ENCODE measurements at places on chromosomes 7 and 10.
A peak's percentile ranks its signal among the peaks of the same experiment; 100 is the strongest.

- no peak for DNase-seq
Observed at GRCh38 chr10:69068549-69068948, 19.4 kb upstream of the SRGN start.

DNA sequence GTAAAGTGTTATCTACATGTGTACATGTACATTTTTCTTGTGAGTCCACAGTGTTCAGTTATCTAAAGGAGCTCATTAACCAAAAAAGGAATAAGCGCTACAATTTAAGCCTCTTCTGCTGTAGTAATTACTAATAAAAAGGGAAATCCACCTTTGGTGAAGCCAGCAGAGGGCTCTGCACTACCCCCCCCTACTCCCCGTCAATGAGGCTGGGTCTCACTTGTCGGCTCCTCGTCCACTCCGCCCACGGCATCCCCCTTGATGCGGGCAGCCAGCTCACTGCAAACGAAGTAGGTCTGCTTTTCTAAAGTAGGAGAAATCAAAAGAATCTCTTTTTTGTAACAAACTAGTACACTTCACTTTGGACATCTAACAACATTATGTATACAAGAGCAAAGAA lies 4.7 kb upstream of the WASHC2A start:
- no peak for DNase-seq

GRCh38 chr7:18036783-18037182 lies 9.1 kb upstream of the PRPS1L1 start:
- DNase-seq: no peak

- no peak for DNase-seq
Observed at GRCh38 chr10:119205894-119206602, 1.3 kb upstream of the GRK5 start.

DNA sequence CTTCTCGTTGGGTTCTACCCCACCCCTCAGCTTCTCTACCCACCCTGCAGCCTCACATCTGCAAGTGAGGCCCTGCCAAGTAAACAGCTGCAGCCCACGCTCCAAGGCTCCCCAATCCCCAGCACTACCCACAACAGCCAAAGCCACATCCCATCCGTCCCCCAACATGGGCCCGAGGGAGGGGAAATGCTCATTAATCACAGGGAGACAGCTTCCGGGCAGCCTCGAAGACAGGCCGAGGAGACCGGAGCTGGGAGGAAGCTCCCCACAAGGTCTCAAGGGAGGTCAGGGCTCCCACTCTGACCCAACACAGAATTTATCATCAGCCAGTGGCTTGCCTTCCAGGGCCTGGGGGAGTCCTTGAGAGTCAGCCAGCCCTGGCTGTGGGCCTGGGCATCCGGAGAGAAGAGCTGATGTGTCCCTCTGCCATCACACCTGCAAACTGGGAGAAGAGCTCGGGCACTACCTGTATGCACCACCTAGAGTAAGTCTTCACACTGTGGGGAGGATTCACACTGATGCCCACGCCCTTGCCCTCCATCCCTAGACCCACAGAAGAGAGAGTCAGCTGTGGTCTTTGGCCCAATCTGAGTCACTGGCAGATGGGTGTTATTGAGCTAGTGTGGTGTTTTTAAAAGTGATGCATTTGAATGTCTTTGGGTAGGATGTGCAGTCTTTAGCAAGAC lies 115.5 kb upstream of the ZMIZ1 start:
- no peak for DNase-seq

GRCh38 chr7:99133766-99134564 lies 9.9 kb downstream of the SMURF1 start:
- DNase-seq: no peak

DNA sequence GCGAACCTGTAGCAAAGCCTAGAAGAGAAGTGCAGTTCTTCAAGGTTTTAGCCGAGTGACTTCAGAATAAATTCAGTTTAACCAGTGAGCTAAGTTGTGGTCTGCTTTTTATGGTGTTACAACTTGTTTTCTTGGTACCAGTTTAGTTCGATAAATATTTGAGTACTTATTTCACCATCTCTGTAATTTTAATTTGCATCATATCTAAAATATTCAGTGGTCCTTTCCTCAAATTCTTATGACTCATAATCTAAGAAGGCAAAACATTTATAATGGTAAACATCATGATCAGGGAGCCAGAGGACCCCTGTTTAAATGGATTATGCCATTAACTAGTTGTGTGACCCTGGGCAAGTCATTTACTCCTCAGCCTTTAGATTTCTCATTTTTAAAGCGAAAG lies 4.1 kb upstream of the BMPER start:
- no peak for DNase-seq

DNA sequence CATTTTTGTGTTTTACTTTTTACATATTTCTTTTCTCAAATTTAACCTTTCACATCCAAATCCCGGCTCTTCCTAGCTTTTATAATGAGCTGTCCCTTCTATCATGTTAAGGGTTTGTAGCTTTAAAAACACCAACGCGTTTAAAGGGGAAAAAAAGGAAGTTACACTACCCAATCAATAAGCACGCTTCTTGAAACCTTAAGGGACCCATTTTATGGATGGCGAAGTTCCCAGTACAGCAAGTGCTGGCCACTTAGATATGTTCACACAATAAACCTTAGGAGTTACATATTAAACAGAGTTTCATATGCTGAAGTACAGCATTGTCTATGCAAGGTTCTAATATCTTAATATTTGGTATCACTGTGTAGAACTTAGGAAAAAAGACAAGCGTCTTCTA lies 1.8 kb downstream of the GNG11 start:
- DNase-seq: no peak

- DNase-seq: no peak
Observed at GRCh38 chr10:63253040-63253439, 119.9 kb downstream of the NRBF2 start.

- DNase-seq: no peak
Observed at GRCh38 chr10:19017116-19017890, 31.3 kb upstream of the MALRD1 start.

DNA sequence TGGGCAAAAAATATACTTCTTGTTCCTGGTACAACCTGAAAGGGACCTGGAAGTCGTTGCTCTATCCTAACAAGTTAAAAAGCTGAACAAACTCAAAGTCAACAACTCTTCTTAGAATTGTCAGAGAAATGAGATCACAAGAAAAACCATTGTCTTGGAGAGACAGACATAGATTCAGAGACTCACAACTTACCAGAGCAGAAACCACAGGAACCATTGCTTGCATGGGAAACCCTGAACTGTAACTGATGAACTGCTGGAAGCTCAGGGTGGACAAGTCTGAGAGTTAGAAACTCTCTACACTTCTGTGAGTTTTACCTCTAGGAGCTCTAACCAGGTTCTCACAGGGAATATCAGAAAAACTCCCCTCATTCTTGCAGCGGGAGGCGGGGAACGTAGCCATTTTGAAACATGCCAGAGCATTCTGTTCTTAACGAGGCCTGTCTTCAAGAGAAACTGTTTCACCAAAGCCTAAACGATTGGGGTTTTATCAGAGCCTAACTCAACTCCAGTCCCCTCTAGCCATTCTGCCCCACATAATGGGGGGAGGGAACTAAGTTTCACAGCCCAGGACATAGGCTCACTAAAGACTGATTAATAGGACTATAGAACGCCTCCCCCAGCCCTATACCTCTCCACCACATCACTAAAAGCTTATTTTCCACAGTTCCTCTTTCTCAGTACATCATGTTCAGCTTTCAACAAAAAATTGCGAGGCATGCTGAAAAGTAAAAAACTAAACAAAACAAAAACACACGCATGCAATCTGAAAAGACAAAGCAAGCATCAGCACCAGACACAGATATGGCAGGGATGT lies 12.0 kb upstream of the GSDME start:
- no peak for DNase-seq

- no peak for DNase-seq
Observed at GRCh38 chr10:29896053-29896452, 163.3 kb downstream of the JCAD start.

- peak; percentile 47 for DNase-seq
Observed at GRCh38 chr7:113774182-113774807, 144.5 kb downstream of the PPP1R3A start.

DNA sequence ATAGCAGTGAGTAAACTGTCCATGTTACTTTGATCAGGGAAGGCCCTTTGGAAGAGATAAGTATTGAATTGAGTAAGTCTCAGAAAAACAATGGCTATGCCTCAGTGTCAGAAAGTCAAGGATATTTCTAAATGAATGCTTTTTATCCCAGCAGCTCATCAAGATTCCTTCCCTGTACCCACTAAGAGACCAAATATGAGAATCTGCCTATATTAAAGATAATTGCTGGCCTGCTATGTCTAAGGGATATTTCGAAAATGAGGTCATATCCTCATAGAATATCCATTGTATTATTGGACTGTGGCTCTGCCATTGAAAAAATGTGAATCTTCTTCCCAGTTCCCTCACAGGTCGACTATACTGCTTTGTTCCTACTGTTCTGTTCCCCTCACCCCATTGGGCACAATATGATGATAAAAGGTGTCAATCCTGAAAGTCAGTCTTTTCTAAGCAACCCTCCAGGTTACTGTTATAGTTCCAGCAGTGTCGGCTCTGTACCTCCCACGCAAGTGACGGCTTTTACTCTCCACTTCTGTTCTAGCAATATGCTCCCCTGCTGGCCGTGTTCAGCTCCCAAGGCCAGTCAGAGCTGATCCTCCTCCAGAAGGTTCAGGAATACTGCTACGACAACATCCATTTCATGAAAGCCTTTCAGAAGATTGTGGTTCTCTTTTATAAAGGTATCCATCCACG lies 51.7 kb downstream of the BZW2 start:
- DNase-seq: no peak
